ENCODE measurements at places on chromosomes 11 and 22.

GRCh38 chr22:46972901-46973831 lies 210.7 kb downstream of the TBC1D22A start:
- DNase-seq, result no peak

DNA sequence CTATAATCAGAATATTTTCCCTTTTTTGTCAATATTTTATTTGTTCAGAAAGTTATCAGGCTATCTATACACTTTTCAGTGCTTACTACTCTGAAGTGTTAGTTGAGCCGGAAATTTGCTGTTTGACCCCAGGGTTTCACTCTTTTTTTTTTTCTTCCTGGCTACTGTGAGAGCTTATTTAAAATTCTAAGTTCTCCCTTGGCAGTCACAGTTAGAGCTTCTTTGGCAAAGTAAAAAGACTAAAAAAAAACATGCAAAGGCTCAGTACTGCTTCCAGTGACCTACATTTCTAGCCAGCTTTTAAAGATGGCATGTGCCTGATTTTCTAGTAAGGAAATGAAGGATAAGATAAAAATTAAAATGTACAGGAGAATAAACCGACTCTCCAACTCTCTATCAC lies 48.4 kb downstream of the ELP4 start:
- no peak for DNase-seq

DNA sequence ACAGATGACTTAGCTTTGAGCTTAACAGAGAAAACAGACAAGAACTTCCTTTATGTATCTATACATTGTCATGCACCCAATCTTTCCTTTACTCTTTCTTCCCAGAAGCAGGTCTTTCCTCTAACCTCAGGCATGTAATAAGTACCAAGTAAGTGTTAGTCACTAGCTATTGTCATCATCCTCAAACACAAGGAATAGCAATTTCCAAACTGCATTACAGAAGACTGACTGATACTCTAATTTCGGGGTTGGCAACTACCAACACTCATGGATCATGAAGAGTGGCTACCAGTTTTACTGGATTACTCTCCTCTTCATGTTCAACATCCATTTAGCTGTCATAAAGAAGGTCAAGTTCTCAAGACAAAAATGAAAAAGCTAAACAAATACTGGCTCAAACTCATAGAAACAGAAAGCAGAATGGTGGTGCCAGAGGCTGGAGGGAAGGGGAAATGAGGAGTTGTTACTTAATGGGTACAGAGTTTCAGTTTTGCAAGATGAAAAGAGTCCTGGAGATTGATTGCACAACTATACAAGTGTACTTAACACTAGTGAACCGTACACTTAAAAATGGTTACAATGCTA lies 111.6 kb downstream of the SIK3 start:
- no peak for DNase-seq

- DNase-seq, result no peak
Measured at GRCh38 chr11:43833657-43834073, 47.0 kb upstream of the ALKBH3 start.

GRCh38 chr11:66782726-66783125 lies 53.7 kb upstream of the SPTBN2 start:
- no peak for DNase-seq

DNA sequence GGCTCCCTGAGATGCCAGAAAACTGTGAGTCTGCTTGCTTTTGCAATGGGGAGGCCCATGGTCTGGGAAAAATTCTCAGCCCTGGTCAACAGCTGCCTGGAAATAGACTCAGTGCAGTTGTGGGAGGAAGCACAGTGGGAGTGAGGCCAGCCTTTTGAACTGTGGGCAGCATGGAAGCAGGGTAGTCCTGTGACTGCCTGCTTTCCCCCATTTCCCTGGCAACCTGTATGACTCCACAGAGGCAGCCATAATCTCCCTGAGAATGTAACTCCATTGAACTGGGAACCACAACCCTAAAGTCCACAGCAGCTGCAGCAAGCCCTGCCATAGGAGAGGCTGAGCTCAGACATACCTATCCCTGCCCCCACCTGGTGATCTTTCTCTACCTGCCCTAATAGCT lies 494.6 kb upstream of the FAT3 start:
- no peak for DNase-seq
